ENCODE measurements at places on chromosomes 1 and 21.

DNA sequence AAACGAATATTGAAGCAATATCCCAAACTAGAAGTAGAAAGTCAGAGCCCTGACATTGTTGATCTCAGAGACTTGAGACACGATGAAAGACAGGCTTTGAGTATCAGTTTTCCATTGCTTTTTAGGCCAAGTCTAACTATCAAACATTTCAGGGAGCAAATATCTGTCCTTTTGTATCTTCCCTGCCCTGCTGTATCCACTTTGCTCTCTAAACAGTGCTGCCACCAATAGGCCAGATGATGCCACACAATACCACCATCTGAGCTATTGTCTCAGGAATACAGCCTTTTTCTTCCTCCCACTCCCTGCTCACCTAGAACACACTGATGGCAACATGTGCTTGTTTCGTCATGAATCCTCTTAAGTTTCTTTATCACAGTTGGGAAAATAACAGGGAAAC, 62.6 kb upstream of the SPAG17 start:
- peak; percentile 29 for DNase-seq

DNA sequence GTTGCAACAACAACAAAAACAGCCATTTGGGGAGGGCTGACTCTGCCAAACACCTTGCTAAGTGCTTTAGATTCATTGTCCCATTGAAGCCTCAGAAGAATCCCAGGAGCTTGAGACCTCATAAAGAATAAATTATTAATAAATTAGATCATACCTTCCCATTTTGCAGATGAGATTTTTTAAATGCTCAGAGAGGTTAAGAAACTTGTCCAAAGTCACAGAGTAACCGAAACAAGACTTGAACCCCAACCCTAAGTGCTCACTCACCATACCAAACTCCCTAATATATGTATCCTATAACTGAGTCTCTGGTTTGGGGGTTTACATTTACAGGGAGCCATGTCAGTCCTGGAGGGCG, 3.6 kb downstream of the CRYBG2 start:
- DNase-seq: no peak

- peak; percentile 89 for DNase-seq
These were observed 11.0 kb downstream of the FAM163A start for GRCh38 chr1:179754041-179754624.

DNA sequence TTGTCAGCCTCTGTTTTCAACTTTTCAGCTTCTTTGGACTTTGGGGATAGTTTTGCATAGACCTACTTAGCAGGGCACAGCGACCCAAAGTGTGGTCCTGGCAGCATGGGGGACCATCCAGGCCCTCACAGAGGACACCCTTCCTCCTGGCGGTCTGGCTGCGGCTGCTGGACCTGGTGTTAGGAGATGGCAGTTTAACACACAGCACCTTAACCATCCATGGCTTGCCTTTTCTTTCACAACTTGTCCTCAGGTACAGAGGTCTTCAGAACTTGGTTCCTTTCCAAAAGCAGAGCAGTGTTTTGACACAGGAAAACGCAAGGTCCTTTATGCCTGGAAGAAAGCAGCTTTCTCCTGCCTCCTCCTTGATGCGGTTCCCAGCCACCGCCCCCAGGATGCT, 68.1 kb downstream of the RHOU start:
- DNase-seq: no peak

GRCh38 chr21:36111238-36111637, 23.6 kb upstream of the CBR3 start:
- DNase-seq: no peak

- peak; percentile 50 for DNase-seq
These were observed 49.7 kb upstream of the NEK7 start for GRCh38 chr1:198107091-198107501.

- DNase-seq: peak; percentile 20
These were observed 1.6 kb downstream of the LCE2A start for GRCh38 chr1:152699746-152700145.

- DNase-seq: no peak
These were observed 111.1 kb downstream of the LHX8 start for GRCh38 chr1:75245239-75245638.
